ENCODE measurements at places on chromosomes 5 and 9. TPM values are rescaled to one million over a fixed set of nuclear protein-coding genes. Genes with fewer than 3 reads are reported as not detected.

- DNase-seq = no peak
Measured at GRCh38 chr5:103648086-103648485, 85.5 kb upstream of the NUDT12 start.

Gene LECT2
- not detected for total RNA-seq

GRCh38 chr9:136025481-136025880 is 64.3 kb upstream of the UBAC1 start:
- no peak for DNase-seq

- no peak for DNase-seq
Measured at GRCh38 chr9:105238302-105238701, 6.1 kb upstream of the SLC44A1 start.

Gene TAF11L10
- not detected for total RNA-seq

GRCh38 chr5:16791904-16792597 is 144.0 kb downstream of the MYO10 start:
- no peak for DNase-seq

DNA sequence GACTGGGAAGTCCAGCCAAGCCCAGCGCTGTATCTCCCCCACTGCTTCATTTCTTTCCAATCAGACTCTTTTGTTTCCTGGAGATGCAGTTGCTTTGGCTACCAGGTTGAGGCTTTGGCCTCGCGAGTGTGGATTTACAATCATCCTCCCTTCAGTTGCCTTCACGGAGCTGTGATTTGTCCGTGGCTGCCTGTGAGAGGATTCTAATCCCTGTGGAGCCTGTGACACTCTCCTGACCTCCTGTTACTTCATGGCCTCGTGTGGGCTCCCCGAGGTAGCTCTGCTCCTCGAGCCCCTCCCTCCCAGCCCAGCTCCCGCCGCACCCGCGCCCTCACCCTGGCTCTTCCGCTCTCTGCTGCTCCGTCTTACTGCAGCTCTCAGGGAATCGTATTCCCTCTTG is 107.2 kb upstream of the STC2 start:
- DNase-seq = no peak

Gene THG1L
- total RNA-seq = 26.2 TPM

Data from HT-29 (cell line).